Stimulated activated CD8-positive, alpha-beta memory T cell treated with anti-CD3 and anti-CD28 coated beads, Interleukin-4, amount 100 ng/mL, for 4 hours (primary cell): ENCODE measurements at places on chromosomes 4 and X.
A peak's percentile ranks its signal among the peaks of the same experiment; 100 is the strongest.

- DNase-seq: no peak
Measured at GRCh38 chr4:114997576-114998247, 115.7 kb downstream of the NDST4 start.

DNA sequence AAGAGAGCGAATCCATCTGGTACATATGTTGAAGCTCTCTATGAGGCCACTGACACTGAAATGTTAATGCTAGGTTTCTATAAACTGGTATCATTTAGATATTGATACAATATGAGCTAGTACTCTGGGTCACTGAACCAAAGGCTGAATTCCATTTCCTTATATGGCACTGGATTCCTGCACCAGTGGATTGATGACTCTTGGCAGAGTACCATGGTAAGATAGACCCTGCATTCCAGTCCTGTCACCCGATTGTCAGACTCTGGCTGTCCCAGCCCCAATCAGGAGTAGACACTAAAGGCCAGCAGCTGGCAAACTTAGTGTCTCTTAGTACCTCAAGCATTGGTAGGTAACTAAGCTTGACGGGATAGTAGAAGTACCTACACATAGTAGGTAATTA, 44.0 kb upstream of the EOLA2 start:
- no peak for DNase-seq

DNA sequence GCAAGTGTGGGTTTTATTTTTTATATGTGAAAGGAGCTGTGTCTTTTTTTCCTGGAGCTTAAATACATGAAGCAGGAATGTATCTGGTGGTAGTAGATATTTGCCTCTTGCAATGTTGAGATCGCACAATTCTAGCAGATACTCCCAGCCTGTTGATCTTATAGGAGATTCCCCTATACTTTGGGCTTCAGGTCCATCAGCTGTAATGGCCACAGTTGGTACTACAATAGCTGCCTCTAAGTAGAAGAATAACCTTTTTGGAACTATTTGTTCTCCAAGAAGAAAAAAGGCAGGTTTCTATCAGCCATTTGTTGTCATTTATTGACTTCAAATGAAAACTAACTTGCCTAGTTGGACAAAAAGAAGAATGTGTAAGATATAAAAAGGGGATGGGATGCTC, 37.7 kb downstream of the LIMCH1 start:
- DNase-seq: no peak

GRCh38 chr4:181562399-181562798, 680.8 kb upstream of the TENM3 start:
- no peak for DNase-seq

- no peak for DNase-seq
Measured at GRCh38 chrX:111375747-111376146, 36.2 kb downstream of the DCX start.

DNA sequence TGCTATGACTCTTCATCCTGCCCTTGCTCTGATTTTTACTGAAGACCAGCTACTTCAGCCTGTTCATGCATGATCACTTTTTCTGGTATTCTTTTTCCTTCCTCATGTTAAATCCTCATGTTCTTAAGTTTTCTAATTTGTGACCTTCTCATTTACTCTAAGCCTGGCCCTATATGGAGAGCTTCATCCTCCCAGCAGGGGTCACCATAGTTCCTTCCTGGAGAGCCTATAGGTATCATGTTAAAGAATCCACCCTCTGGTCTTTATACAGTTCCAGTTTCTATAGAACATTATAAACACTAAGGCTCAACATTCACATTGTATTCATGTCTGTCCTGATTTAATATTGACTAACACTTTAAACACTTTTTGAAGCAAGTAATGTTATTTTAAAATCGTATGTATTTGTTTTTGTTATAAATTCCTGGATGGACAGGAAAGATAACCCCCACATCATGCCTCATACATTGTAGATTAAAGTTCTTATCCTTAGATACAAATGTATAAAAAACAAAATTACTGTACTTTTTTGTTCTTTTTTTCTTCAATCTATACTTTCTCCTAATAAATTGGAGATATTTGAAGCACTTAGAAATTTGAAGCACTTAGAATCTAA, 53.8 kb upstream of the OTUD4 start:
- DNase-seq: peak; percentile 39

GRCh38 chr4:75708218-75708691, 16.1 kb upstream of the USO1 start:
- DNase-seq: no peak

- DNase-seq: no peak
Measured at GRCh38 chrX:75522565-75523431, at the start of gene ZDHHC15. TSS of gene ZDHHC15 (minus strand) at chrX:75523037. CDS start at chrX:75523024, 13 bp downstream.

GRCh38 chr4:118834070-118834469, 1.9 kb downstream of the SEC24D start:
- DNase-seq: no peak

- no peak for DNase-seq
Measured at GRCh38 chrX:33970028-33970967, 161.8 kb downstream of the FAM47A start.

DNA sequence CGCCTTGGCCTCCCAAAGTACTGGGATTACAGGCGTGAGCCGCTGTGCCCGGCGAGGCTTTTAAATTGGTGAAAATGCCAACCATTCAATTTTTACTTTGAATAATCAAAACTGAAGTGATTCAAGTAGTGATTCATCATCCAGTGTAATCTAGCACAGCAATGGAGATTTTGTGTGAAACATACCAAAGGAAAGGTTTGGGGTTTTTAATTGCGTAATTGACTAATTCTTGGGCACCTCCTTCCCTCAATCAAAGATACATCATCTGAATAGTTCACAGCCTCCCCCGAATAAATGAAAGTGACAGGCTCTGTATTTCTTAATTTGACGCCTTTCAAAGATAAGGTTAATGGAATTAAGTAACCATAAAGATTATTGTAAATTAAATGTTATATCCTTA, 69.0 kb downstream of the DMD start:
- DNase-seq: no peak

- no peak for DNase-seq
Measured at GRCh38 chr4:138953961-138954371, 61.6 kb upstream of the NOCT start.

GRCh38 chr4:169485791-169486742, 126.3 kb downstream of the NEK1 start:
- DNase-seq: no peak

DNA sequence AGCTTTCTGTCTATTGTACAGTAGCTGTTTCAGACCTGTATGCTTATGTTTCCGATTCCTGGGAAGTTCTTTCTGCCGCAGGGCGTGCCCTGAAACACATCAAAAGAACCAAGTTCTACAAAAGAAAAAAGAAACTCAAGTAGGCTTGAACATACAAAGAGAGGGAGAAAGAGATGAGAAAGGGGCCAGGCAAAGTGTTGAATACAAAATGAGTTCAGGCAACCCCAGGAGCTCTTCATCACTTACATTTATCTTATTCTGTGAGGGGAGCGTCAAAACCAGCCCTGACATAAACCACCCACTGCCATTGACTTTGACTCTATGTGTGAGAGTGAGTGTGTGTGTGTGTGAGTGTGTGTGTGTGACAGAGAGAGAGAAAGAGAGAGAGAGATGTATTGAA, 26.5 kb upstream of the ATOH1 start:
- DNase-seq: no peak

- DNase-seq: no peak
Measured at GRCh38 chrX:122552286-122552800, 631.7 kb upstream of the GRIA3 start.

DNA sequence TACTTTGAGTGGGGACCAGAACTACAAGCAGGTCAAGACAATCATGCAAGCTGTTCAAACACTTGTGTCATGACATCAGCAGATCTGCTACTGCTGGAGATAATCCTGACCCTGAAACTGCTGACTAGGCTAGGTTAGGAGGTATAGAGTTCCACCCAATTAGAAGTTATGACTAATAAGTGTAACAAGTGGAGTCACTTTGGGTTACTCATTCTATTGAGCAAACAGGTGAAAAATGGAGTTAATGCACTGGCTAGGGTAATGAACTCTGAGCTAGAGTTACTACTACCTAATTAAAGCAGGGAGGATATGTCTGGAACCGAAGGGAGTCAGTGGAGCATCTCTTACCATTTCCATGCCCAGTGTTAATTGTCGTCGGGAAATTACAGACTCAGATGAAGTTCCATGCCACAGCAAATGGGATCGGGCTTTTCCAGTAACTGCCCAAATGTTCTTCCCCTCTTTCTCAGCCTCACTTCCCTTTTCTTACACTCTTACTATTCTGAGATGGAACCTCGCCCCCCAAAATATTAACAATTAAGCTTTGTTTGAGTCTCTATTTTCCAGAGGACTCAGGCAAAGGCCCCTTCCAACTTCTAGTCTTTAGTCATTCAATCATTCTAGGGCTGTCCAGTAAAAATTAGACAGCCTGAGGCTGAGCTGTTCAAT, 19.8 kb upstream of the MANBA start:
- DNase-seq: no peak

- DNase-seq: no peak
Measured at GRCh38 chr4:129282293-129282692, 186.3 kb downstream of the C4orf33 start.
